ENCODE measurements at places on chromosomes 11 and 22.

DNA sequence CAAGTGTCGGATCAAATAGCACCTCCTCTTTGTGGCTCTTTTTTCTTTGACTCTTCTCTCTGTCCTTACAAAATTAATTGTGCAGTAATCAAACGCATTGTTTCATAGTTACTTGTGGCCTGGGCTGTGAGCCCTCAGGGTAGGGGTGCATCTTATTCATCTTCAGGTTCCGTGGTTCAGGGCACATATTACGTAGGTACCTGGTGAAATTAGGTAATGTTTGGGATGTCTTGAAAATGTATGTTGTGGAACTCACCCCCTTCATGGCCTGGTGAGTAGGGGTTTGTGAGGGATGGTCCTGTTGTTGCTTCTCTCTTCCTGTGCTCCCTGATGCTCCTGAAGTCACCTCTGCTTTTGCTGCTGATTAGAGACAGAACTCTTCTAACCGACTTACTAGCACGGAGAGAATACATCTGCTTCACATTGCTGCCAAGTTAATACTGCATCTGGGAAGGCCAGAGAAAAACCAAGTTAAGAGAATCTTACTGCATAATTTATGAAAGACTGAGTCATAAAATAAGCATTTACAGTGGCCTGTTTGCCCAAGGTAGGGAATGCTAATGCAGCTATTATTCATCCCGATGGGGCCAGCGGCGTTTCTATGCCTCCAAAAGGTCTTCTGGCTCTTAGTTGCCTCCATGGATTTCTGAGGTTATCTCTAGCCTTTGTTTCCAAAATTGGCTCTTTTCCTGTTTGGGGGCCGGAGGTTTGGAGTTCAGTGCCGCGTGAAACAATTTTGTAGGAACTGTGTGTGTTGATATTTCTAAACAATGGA lies 66.9 kb downstream of the TBC1D22A start:
- DNase-seq: no peak

- DNase-seq: no peak
These were observed 301.3 kb upstream of the TENM4 start for GRCh38 chr11:79742176-79742575.

DNA sequence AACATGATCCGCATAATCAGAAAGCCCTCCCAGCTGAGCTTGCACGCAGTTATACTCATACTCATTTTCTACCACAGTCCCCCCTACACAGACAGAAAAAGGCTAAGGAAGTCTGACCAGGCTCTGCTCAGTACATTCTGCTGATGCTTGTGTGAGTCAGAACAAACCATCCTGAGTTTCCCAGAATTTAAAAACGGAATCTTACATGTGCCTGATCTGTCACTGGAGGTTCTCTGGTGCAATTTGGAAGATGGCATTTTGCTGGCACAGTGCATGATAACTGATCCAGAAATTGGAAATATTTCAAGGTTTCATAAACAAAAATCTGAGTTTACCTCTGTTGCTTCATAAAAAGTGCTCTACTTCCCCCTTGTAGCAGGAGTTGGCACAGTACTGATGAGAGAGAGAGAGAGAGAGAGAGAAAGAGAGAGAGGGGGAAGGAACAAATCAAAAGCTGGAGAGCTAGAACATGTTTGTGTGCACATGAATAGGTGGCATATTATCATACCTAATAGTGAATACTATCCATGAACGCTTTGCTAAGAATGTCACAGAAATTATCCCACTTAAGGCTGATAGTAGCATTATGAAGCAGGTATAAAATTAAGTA lies 1085.3 kb downstream of the DLG2 start:
- DNase-seq: no peak

GRCh38 chr11:118442301-118442700 lies 6.0 kb downstream of the KMT2A start:
- DNase-seq: no peak

DNA sequence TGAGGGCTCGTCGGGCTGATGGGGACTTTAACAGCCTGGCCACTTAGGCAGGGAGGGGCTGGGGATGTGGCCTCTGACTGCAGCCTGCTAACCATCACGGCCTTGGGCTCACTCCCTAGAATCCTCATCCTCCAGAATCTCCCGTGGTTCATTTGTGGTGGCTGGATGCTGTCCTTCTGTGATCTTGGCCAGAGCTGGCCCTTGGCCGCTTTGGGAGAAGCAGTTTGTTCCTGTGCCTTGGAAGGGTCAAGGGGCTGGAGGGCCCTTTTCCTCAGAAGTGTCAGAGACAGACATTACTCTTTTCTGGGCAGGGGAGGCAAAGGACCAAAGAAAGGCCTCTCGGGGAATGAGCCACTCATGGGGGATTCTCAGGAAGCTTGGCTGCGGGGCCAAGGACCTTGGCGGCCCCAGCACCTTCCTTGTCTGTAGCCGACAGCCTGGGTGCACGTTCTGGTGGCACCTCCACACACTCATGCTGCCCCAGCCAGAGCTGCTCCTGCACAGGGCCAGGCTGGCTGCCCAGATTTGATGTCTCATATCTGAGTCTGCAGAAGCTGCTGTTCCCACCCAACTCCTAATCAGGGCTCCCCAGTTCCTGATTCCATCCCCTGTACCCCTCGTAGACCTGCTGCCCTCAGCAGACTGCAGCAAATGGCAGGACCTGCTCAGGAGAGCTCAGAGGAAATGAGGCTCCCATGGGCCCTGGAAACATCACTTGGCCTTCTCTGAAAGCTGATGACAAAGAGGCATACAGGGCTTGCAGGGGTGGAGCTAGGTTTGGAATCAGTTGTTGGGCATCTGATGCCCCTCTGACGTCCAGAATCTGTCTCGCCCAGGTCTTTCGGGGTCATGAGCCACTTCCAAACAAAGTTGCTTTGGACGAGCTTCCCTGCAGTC lies 107.7 kb downstream of the CTTN start:
- no peak for DNase-seq

DNA sequence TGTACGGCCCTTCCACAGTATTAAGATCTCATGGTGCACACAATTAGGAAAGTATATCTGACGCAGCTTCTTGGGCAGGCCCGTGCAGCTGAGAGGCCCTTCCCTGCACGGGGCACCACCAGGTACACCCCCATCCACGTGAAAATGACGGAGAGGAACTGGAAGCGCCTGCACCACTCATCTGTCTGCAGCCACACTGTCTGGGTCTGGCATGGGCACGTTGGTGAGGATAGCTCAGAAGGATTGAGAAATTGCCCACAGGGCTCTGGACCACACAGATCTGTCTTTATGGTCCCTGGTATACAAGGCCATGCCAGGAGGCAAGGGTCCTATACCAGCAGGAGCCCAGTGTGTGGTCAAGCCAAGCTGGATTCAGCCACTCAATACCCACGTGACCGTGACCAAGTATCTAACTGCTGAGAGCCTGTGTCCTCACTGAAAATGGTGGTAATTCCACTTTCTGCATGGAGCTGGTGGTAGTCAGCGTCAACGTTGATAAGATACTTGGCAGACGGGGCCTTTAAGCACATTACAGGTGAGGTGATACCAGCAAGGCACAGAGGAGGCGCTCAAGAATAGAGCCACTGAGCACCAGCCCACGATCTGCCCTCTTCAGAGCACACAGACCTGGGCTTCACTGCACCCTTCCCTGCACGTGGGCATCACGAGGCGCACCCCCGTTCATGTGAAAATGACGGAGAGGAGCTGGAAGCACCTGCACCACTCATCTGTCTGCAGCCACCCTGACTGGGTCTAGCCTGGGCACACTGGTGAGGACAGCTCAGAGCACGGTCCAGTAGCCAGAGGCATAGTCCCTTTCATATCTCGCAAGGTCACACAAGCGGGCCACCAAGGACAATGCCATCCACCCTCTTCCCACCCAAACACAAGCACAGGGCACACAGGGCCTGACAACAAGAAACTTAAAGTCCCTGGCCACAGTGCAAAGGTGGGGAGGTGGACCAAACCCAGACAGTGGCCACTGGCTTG lies 28.4 kb downstream of the SHANK2 start:
- DNase-seq: no peak

- no peak for DNase-seq
These were observed 11.6 kb downstream of the GRIK4 start for GRCh38 chr11:120523196-120523595.

DNA sequence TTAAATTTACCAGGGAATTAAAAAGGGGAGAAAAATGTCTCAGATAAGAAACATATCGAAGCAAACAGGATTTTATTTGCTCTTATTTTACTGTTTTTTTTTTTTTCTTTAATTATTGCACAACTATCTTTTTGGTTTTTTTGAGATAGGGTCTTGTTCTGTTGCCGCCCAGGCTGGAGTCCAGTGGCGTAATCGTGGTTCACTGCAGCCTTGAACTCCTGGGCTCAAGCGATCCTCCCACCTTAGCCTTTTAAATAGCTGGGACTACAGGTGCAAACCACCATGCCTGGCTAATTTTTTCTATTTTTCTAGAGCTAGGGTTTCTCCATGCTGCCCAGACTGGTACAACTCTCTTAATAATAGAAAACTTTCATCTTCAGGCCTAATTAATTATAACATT lies 32.5 kb downstream of the DRG1 start:
- no peak for DNase-seq

- DNase-seq: no peak
These were observed 46.0 kb upstream of the PARVA start for GRCh38 chr11:12331239-12331874.

DNA sequence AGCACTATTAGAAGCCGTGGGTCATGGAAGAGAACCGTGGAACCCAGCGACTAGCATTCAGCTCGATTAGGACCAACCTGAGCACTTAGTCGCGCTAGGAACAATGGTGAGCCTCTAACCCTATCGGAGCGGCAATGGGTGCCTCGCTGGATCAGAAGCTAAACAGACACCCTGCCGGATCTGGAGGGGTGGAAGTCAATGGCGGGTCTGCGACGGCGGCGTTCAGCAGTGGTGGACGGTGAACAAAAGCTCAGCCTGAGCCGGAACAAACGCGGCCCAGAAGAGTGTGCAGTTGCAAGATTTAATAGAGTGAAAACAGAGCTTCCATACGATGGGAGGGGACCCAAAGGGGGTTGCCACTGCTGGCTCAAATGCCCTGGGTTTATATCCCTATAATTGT lies 391.8 kb upstream of the DDI1 start:
- no peak for DNase-seq

DNA sequence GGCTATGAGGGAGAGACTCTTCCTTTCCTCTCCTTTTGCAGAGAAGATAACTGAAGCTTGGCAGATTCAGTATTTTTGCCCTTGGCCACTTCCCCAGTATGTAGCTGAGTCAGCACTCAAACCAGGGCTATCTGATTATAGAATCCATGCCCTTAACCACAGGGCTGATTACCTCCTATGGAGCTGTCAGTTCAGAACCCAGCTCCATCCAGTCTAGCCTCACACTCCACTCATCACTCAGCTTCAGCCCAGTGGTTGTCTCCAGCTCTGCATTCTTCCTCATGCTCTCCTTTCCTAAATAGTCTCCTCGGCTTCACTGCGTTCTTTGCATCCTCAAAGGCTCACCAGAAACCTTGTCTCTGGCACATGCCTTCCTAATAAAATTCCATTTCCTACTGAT lies 151.6 kb upstream of the BLID start:
- no peak for DNase-seq

- no peak for DNase-seq
These were observed 28.5 kb downstream of the RPUSD4 start for GRCh38 chr11:126182787-126183445.

- DNase-seq: no peak
These were observed 135.0 kb downstream of the BUD13 start for GRCh38 chr11:116637766-116638165.

- DNase-seq: no peak
These were observed 276.8 kb upstream of the SESN3 start for GRCh38 chr11:95507794-95508193.

GRCh38 chr22:19291580-19292457 lies at the start of gene CLTCL1:
CLTCL1 (minus strand) TSS chr22:19291719; CDS start chr22:19291641, 78 bp downstream.
- DNase-seq: no peak

DNA sequence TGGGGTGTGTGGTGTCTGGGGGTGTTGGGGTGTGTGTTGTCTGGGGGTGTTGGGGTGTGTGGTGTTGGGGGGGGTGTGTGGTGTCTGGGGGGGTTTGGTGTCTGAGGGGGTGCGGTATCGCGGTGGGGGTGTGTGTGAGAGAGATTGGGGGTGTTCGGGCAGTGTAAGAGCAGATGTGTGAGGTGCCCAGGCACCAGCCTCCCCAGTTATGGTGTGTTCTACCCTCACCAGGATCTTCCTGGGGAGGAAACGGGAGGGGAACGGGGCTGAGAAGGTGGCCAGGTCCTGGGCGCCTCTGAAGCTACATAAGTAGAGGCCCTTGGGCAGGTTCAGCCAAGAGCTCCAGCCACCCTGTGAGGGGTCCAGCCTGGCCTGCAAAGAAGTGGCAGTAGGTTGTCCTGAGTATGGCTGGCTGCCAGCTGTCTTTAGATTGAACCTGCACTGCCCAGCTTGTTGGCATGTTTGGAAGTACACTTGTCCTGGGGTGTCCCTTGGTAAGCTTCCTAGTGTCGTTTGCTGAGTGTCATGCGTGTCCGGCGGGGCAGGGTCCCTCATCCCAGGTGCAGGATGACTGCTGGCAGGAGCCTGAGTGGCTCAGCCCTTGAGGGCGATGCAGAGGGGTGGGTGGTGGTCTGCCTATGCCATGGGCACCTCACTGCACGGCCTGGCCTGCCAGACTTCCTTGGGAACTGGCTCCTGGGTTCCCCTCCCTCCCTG lies 6.5 kb upstream of the TRMT2A start:
- no peak for DNase-seq

GRCh38 chr11:61482513-61482912 lies 26.0 kb upstream of the LRRC10B start:
- no peak for DNase-seq

GRCh38 chr11:571802-572185 lies 4.5 kb upstream of the PHRF1 start:
- no peak for DNase-seq

GRCh38 chr22:47056776-47057470 lies 294.5 kb downstream of the TBC1D22A start:
- no peak for DNase-seq

DNA sequence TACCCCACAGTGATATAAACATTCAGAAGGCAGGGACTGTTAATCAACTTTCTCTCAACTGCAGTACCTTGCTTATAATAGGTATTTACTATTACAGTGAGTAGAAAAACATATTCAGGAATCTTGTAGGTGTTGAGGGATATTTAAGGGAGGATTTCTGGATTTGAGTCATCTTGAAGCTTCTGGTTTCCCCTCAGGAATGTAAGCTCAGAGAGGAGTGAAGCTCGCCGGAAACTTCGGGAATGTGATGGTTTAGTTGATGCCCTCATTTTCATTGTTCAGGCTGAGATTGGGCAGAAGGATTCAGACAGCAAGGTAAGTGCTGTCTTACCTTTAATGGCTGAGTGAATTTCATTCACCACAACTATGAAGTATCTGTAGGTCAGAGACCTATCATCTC lies 42.9 kb downstream of the CTNND1 start:
- DNase-seq: no peak

GRCh38 chr11:65130631-65131416 lies 3.5 kb downstream of the SYVN1 start:
- no peak for DNase-seq

Data from cortex of kidney (tissue), 1 donor.